ENCODE measurements at places on chromosomes 5 and 9.
A peak's percentile ranks its signal among the peaks of the same experiment; 100 is the strongest.

DNA sequence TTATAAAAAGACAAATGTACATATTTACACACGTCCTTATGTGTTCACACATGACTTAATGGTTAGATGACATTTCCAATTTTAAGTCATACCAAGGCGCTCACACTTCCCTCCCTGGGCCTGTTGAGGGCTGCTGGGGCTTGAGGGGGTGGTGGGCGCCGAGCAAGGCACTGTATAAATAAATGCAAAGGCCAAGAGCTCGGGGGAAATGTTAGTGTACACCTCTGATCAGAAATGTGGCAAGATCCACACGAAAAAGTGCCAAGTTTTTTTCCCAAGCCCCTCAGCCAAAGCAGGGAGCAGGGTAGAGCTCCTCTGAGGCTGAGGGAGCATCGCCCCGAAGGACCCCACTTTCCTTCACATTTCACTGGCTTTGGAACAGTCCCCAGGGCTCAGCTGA lies 7.5 kb downstream of the IRF1 start:
- no peak for DNase-seq

DNA sequence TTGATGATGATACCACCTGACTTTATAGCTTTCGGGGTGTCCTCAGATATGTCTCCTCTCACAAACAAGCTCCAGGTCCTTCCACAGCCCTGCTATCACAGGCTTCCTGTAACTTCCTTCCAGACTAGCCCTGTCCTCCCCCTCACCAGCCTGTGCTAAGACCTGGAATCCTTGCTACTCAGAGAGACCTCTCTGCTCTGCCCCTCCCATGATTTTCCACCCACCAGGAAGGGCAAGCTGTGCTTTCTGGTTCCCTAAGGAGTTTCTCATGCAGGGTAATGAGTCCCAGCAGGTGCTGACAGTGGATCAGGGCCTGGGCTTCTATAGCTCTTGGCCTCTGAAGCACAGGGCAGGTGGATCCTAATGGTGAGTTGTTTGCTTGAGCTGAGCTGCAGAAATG lies 86.9 kb downstream of the AOPEP start:
- DNase-seq: no peak

DNA sequence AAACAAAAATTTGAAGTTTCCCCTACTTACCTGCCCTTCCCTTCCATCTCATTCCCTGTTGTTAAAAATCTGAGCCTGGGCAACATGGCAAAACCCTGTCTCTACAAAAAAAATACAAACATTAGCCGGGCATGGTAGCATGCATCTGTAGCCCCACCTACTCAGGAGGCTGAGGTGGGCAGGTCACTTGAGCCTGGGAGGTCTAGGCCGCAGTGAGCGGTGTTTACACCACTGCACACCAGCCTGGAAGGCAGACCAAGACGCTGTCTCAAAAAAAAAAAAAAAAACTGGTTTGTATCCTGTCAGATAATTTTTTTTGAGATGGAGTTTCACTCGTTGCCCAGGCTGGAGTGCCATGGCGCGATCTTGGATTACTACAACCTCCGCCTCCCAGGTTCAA lies 16.3 kb upstream of the REEP5 start:
- DNase-seq: no peak

- no peak for DNase-seq
Observed at GRCh38 chr5:59036274-59036961, 453.5 kb downstream of the RAB3C start.

DNA sequence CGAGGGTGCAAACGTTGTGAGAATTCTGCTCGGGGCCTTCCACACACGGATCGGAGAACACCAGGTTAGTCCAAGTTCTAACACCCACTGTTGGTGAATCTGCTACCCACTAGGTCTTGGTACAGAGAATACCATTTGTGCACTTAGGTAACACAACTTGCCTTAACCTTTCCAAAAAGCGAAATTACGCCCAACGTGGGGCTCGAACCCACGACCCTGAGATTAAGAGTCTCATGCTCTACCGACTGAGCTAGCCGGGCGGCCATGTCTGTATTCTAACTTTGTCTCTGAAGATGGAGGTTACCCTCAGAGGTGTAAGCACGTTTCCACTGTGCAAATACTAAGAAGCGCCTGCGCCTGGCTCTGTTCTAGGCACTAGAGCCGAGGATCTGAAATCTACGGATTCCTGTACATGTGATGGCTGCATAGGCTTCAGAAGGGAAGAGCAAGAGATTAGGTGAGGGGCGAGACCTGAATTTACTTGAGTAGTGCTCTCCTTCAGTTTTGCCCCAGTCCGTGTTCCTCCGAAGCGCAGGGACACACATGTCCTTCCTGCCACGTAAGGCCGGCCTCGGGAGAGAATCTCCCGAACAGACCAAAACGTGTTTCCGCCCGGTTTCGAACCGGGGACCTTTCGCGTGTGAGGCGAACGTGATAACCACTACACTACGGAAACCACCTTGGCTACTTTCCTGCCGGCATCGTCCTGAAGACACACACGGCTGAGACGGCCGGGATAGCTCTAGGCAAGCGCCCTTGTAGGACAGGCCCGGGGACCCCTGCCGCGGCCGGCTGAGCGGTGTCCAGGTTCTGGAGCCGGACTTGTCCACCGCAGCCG lies 1.1 kb upstream of the TRIM41 start:
- DNase-seq: peak; percentile 100

- DNase-seq: no peak
Observed at GRCh38 chr9:107933516-107933915, 443.9 kb upstream of the KLF4 start.

DNA sequence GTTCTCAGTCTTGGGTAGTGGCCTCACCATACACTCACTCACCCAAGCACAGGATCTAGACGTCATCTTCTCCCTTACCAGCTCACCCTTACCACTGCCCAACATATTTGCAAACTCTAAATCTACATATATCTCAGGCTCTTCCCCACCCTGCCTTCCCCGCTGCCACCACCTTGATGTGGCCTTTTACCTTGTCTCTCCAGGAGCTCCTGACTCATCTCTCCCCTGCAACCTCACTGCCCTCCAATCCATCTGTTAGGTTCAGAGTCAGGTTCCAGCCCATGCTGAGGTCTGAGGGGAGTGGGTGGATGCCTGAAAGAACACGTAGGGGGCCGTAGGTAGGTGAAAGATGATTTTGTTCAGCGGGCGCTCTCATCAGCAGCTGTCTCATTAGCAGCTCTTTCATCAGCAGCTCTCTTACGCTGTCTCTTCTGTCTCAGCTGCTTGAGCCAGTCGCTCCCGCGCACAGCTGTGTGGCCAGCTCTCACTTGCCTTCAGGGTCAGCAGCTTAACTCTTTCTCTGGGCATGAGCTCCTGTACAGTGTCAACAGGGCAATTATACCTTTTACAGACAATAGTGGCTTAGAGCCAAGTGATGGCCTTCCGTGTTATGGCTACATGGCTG lies 23.1 kb upstream of the CKMT2 start:
- DNase-seq: no peak

DNA sequence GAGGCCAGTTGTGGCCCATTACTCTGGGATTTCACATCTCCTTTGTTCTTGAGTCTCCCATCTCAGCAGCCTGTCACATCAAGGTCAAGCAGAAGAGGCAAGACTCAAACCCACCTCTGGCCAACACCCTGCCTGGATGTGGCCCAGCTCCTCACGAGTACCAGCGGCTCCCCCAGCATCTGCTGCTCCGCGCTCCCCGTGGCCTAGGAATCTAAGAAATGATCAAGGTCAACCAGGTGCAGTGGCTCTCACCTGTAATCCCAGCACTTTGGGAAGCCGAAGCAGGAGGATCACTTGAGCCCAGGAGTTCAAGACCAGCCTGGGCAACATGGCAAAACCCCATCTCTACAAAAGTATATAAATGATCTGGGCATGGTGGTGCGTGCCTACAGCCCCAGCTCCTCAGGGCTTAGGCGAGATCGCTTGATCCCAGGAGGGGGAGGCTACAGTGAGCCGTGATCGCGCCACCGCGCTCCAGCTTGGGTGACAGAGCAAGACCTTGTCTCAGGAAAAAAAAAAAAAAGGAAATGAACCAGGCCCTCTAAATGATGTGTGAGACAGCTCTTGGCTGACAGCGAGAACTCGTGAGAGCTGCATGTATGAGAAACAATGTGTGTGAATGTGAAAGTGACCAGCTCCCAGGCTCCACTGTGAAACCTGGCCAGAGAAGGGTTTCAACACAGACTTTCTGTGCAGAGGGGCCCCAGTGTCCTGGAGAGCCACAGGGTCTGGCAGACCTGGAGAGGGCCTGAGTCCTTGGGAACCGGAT lies 61.6 kb upstream of the ANGPTL2 start:
- DNase-seq: no peak

DNA sequence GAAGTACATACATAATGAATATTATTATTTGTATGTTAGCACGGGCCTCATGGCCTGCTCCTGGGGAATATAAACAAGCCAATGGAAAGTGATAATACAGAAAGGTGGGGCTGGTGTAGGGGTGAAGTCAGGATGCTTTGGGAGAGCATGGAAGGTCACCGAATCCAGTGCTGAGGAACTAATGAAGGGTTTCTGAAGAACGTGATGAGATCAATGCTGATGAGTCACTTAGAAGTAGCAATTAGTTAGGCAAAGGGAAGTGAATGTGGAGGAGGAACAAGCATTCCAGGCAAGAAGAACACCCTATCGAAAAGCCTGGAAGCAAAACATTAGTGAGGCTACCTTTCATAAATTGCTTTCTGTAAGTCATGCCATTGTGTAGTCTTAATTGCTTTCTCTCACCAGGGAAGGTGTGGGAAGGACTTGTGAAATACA lies 2.1 kb downstream of the ANXA1 start:
- DNase-seq: no peak

DNA sequence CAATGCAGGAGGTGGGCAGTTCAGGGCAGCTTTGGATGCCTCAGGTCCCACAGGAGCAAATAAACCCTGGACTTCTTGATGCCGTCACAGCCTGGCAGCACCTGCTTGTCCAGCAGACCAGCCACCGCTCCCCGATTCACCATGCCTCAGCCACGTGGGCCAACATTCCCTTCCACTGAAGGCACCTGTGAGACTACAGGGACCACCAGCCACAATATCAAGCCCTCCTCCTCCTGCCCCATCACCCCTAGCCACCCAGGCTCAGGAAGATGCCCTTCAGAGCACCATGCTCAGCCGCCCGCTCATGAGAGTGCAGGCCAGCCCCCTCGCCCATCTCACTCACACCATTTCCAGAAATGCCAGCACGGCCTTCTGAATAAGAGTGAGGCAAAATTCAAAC lies 234.7 kb downstream of the SYK start:
- DNase-seq: no peak
